ENCODE measurements at places on chromosomes 12 and 14.

DNA sequence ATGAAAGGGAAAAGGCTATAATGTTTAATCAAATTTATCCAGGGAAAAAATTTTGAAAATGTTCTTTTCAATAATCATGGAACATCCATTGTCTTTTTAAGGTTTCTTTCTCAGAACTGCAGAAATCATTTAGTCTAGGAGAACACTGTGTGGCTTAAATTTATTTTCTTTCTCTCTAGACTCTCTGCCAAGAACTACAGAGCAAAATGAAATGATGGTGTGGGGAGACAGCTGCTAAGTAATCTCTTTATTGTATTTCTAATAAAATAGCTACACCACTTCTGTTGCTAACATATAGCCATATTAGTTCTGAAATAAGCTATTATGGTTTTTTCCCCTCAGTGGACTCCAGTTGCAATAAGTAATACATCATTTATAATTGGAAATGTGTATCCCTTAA, 120.9 kb downstream of the EFCAB11 start:
- no peak for DNase-seq

- no peak for DNase-seq
Observed at GRCh38 chr12:3557116-3557697, 66.2 kb downstream of the PRMT8 start.

- no peak for DNase-seq
Observed at GRCh38 chr12:80320121-80320678, 123.8 kb upstream of the PTPRQ start.

GRCh38 chr14:73467800-73468199, 9.5 kb upstream of the NUMB start:
- peak; percentile 72 for DNase-seq

DNA sequence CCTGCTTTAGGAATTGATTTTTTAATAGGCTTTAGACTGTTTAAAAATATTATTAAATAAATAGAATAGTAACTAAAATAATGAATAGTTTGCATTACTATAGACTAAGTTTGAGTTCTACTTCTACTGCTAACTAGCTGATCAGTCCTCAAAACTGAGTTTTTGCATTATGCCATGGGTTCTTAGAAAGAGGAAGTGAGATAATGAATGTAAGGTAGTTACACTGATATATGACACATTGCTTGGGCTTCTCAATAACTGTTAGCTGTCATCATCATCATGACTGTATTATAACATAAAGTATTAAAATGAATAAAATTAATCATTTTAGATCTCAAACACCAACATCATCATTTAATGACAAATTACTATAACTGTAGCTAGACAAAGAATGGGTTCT, 949.7 kb downstream of the TRHDE start:
- no peak for DNase-seq

DNA sequence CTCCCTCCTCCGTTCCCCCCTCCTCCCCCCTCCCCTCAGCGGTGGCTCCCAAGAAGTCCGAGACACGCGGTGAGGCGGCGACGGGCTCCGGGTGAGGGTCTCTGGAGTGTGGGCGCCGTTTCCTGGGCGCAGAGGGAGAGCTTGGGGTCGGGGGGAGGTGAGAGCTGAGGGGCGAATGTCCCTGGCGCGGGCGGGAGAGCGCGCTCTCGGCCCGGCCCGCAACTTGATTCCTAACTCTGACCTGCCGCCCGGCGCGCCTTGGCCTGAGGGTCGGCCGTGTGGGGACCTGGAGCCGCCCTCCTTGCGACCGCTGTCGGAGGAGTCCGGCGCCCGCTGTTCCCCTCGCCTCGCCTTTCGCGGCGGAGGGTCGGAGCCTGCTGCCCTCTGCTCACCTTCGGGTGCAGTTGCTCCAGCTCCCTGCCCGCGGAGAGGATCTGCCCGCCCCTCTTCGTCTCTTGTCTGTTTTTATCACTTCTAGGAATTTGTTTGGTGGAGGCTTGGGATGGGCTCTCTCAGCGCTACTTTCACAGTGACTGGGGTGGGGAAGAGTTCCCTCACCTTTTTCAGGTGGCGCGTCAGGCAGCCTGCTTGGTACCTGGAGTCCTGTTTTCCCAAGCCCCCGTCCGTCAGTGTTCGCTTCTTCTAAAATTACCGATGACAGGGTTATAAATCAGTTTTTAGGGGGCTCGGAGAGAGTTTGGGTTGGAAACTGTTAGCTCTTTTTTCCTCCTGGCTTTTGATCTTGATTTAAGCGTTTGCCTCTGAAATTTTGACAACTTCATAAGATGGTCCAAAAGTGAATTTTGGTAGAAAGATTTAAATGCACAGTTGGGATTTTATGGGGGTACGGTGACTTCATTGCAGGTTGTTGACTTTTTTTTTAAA, 495 bp downstream of the ADIPOR2 start:
- peak; percentile 15 for DNase-seq

DNA sequence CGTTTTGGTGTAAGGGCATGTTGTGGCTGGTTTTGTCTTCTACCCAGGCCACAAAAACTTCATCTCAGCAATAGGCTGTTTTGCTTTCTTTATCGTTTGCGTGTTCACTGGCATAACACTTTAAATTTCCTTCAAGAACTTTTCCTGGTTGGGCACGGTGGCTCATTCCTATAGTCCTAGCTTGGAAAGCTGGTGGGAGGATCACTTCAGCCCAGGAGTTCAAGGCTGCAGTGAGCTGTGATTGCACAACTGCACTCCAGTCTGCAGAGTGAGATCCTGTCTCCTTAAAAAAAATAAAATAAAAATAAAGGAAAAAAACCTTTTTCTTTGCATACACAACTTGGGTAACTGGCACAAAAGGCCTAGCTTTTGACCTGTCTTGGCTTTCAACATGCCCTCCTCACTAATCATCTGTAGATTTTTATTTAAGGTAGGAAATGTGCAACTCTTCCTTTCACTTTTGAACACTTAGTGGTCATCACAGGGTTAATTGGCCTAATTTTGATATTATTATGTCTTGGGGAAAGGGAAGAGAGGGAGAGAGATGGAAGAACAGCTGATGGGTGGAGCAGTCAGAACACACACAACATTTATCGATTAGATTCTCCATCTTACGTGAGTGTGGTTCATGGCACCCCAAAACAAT, 78.9 kb upstream of the PSMA6 start:
- DNase-seq, result peak; percentile 38

GRCh38 chr12:65407388-65408149, 129.1 kb downstream of the MSRB3 start:
- no peak for DNase-seq

GRCh38 chr14:103546652-103547454, 15.6 kb downstream of the BAG5 start:
- peak; percentile 22 for DNase-seq

GRCh38 chr14:75861161-75861621, 120.6 kb downstream of the TGFB3 start:
- peak; percentile 97 for DNase-seq

DNA sequence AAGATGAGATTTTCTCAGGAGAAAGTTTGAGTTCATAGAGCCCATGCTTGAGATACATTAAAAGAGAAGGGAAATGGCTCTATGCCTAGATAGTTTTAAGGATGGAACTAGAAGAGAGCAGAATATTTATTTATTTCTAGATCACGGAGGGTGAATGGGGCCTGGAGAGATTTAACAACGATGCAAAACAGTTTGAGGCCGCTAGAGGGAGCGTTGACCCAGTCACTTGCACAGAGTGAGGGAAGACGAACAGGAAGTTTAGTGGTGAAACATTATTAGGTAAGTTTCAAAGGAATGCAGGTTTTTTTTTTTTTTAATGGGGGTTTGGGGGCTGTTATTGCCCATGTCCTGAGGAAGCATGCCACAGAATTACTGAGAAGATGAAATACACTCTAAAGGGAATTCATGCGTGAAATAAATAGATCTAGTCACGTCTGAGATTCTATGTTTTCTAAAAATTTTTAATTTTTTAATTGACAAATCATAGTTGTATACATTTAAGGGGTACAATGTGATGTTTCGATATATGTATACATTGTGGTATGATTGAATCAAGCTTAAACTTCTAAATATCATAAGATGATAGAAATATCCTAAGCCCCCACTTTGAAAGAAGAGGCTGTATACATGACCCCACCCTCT, 14.8 kb upstream of the PPP1R1A start:
- DNase-seq, result peak; percentile 75

DNA sequence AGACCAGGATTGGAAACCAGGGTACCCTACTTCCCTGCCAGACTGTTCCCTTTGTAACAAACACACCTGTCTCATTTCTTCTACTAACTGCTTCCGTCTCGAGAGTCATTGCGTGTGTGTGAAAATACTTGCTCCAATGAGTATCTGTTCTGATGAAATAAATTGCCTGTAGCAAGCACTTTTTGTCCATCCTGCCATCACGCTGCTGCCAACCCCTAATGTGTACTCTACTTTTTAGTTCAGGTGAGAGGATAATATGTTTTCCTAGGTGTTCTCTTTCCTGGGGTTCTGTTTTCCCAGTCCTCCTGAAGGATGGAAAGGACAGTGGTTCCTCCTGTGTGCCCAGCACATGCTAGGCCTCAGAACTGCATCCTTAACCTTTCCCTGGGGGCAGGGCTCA, 1.0 kb downstream of the TUNAR start:
- no peak for DNase-seq

DNA sequence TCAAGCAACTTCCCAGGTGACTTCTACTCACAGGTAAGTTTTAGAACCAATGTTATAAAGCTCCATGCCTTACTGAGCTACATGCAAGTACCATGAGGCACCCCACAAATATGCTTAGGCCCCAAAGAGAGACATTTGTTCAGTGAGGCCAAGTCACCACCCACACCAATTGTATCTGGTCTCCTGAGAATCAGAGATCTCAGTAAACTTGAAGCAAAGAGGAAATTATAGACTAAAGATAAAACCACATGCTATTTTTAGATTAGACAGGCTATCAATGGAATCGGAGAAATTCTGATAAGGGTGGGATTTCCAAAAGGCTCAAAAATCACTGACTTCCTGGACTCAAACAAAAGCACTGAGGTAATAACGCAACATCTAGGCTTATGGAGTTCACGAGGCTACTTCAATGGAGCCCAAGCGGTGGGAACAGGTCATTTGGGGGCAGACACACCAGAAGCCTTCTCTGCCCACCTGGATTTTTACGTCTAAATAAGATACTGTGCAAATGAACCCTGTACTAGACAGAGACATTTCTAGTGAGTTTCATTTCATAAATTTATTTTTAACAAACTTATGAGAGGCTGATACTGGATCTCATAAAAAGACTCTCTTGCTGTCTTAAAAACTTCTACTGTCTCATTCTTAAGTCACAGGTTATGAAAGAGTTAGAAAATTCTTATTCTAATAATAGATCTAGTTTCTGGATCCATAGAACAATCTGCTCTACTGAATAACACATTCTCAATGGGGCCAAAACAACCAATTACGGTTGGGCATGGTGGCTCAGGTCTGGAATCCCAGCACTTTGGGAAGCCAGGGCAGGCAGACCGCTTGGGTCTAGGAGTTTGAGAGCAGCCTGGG, 7.7 kb downstream of the SLC15A4 start:
- no peak for DNase-seq

GRCh38 chr12:64320611-64321010, 69.9 kb downstream of the C12orf56 start:
- DNase-seq, result no peak

- no peak for DNase-seq
Observed at GRCh38 chr12:82910246-82910893, 223.7 kb downstream of the TMTC2 start.

- no peak for DNase-seq
Observed at GRCh38 chr14:100571837-100572236, 15.4 kb downstream of the BEGAIN start.

GRCh38 chr14:55192054-55192621, 753 bp upstream of the DLGAP5 start:
- DNase-seq, result no peak

- no peak for DNase-seq
Observed at GRCh38 chr14:49969961-49970360, 77.1 kb downstream of the ARF6 start.

DNA sequence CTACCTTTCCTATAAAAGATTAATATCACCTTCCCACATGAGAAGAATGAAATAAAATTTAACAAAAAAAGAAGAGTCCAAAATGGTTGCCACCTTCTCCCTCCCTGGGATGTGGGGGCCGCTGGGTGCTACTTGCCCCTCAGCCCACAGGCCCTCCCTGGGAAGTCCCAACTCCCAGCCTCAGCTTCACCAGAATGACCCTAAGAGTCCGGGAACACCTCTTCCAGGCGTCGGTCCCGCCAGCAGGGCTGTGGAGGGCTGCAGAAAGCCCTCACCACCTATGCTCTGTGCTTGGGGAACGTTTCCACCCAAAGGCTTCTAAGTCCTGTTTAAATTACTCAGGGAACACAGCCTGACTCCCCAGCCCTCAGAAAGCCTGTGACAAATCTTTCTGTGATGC, 71.9 kb downstream of the MOK start:
- no peak for DNase-seq

- peak; percentile 76 for DNase-seq
Observed at GRCh38 chr12:105882404-105882803, 256.4 kb downstream of the NUAK1 start.

- DNase-seq, result no peak
Observed at GRCh38 chr14:60532442-60532841, 23.5 kb downstream of the SIX6 start.

GRCh38 chr14:26128931-26129671, 468.7 kb downstream of the NOVA1 start:
- no peak for DNase-seq

DNA sequence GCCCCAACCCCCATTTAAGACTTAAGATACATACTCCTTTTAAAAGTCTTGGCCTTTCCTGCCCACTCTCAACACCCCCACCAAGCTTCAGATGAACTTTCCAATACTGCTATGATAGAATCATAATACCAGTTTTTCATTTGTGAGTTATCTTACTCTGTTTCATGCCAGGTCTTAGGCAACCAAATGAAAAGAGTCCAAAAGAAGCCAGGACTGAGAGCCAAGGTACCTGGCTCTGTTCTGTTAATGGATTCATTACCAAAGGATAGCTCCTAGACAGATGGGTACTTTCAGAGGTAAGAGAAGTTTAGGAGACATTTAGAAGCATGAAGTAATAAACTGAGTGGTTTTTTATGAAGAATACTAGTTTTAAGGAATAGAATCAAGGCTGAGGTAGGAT, 34.2 kb downstream of the FANCM start:
- no peak for DNase-seq

GRCh38 chr12:58915634-58916033, 4.7 kb downstream of the LRIG3 start:
- DNase-seq, result peak; percentile 73

- DNase-seq, result no peak
Observed at GRCh38 chr12:10131111-10131690, 1.2 kb upstream of the CLEC7A start.

DNA sequence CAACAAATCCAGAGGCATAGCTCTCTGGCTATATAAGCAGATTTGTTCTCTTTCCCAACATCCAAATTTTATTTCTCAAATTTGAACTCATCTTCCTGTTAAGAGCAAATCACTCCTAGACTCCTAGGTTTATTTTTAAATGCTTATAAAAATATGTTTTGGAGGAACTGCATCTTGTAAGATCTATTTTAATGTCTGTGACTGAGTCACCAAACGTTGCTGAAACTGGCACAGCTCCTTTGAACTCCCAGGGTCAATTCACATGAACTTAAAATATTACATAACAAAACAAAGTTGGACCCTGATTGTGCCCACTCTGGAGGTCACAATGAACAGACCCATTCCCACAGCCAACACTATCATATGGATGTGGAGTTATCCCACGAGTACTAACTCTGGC, 23.9 kb downstream of the ANAPC7 start:
- no peak for DNase-seq

GRCh38 chr12:115070313-115070712, 386.3 kb upstream of the TBX3 start:
- no peak for DNase-seq

GRCh38 chr14:99209409-99209808, 62.6 kb downstream of the BCL11B start:
- DNase-seq, result no peak
